Calu3 (cell line): ENCODE measurements at places on chromosomes 5 and 9. TPM values are rescaled to one million over a fixed set of nuclear protein-coding genes. Genes with fewer than 3 reads are reported as not detected.

GRCh38 chr5:52893105-52893504 is 96.0 kb upstream of the ITGA2 start:
- no peaks in the 10 kb centered on the region for H3K36me3 ChIP-seq
- H3K4me1 ChIP-seq, result peaks cover 22% of the 10 kb centered on the region
- H3K4me3 ChIP-seq, result no peak overlapping the region
- no peak for DNase-seq
- no peaks in the 10 kb centered on the region for H3K27me3 ChIP-seq

DNA sequence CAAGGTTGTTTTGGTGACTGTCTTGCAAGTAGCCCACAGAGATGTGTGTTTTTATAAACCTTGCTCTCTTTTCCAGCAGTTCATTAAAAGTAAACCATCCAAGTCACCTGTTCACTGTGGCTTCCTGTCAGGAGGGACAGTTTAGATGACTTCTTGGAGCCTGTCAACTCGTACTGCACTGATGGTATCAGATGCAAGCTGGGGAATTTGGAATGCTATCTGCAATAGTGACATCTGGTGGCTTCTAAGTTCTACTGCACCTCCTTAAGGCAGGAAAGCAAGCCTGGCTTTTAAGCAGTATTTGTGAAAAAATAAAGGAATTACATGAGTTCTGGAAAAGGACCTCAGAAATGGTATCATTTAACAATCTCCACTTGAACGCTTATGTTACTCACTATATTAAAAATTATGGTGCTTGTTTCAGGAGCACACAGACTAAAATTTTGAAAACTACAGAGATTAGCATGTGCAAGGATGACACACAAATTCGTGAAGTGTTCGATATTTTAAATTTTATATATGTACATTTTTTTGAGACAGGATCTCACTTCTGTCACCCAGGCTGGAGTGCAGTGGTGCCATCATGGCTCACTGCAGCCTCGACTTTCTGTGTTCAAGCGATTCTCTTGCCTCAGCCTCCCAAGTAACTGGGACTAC is 164.0 kb downstream of the TTC39B start:
- H3K27me3 ChIP-seq, result peaks cover 14% of the 10 kb centered on the region
- no peak for DNase-seq
- no peak overlapping the region for H3K27ac ChIP-seq
- H3K4me1 ChIP-seq, result no peaks in the 10 kb centered on the region
- no peaks in the 10 kb centered on the region for H3K36me3 ChIP-seq
- H3K4me3 ChIP-seq, result no peak overlapping the region

GRCh38 chr5:6365977-6366590 is 12.3 kb downstream of the MED10 start:
- no peak for DNase-seq
- no peaks in the 10 kb centered on the region for H3K4me1 ChIP-seq
- H3K27ac ChIP-seq, result no peak overlapping the region
- no peaks in the 10 kb centered on the region for H3K27me3 ChIP-seq

GRCh38 chr5:96794757-96795156 is 13.0 kb downstream of the ERAP1 start:
- H3K36me3 ChIP-seq, result peaks cover 66% of the 10 kb centered on the region
- peaks cover 9% of the 10 kb centered on the region for H3K4me1 ChIP-seq
- no peaks in the 10 kb centered on the region for H3K27me3 ChIP-seq
- no peak overlapping the region for H3K4me3 ChIP-seq

DNA sequence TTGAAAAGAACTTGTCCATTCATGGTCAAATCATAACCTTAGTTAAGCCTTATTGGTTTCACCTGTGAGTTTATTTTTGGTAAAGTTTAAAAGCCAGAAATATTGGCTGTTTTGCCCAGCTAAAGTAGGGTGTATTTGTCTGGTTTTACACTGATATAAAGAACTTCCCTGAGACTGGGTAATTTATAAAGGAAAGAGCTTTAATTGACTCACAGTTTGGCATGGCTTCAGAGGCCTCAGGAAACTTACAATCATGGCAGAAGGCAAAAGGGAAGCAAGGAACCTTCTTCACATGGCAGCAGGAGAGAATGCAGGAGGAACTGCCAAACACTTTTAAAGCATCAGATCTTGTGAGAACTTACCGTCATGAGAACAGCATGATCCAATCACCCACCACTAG is 55.3 kb downstream of the JAKMIP2 start:
- DNase-seq, result no peak
- no peaks in the 10 kb centered on the region for H3K27me3 ChIP-seq
- no peaks in the 10 kb centered on the region for H3K36me3 ChIP-seq
- H3K4me1 ChIP-seq, result no peaks in the 10 kb centered on the region

DNA sequence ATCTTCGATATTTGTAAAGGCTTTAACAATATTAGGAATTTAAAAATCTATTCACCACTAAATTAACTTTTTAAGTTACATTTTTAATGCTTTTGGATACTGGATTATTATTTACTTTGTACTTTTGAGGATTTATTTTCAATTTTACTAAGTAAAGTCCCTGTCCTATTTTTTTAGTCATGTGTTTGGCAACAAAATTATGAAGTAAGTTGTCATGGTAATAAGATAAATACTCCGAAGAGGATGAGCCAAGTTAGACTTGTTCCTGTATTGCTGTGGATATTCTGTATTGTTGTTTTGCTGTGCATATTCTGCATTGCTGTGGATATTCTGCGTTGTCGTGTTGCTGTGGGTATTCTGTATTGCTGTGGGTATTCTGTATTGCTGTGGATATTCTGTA is 210.1 kb downstream of the MTRR start:
- H3K27ac ChIP-seq, result no peak overlapping the region
- no peak for DNase-seq
- no peaks in the 10 kb centered on the region for H3K4me1 ChIP-seq
- no peak overlapping the region for H3K4me3 ChIP-seq
- H3K36me3 ChIP-seq, result no peaks in the 10 kb centered on the region

DNA sequence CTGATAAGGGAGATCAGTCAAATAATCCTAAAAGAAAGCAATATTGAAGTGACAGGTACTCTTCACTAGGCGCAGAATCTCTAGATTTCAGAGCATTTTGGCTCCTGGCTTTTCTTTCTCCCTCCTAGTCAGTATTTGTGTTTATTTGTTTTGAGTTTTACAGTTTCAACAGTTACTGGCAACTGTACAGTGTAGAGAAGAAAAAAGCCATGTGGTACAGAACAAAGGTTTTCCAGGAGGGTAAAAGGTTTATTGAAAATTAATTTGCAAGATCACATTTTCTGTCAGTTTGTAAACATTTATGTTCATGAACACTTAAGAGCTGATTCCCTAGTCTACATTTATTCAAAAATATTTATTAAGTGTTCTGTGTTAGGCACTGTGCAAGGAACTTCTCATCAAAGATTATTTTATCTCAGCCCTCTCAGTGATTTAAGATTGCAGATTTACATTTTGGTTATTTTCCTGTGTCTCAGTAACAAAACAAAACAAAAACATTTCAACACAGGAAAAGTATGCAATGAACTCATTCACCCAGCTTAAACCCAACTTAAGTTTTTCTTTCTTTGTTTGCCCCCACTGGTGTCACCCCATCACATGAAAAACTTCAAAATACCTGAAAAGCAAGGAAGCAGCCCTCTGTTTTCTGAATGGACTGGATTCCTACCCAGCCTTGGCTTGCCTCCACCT is 12.9 kb downstream of the MINAR2 start:
- H3K4me1 ChIP-seq, result no peaks in the 10 kb centered on the region
- no peak overlapping the region for H3K4me3 ChIP-seq
- H3K27ac ChIP-seq, result no peak overlapping the region
- H3K27me3 ChIP-seq, result no peaks in the 10 kb centered on the region
- no peaks in the 10 kb centered on the region for H3K36me3 ChIP-seq
- no peak for DNase-seq

- H3K36me3 ChIP-seq, result no peaks in the 10 kb centered on the region
- H3K27ac ChIP-seq, result no peak overlapping the region
- no peaks in the 10 kb centered on the region for H3K27me3 ChIP-seq
- no peak overlapping the region for H3K4me3 ChIP-seq
These were observed 420.8 kb upstream of the BRINP1 start for GRCh38 chr9:119789987-119790386.

- peaks cover 70% of the 10 kb centered on the region for H3K27me3 ChIP-seq
- no peaks in the 10 kb centered on the region for H3K4me1 ChIP-seq
- no peak overlapping the region for H3K27ac ChIP-seq
- no peak overlapping the region for H3K4me3 ChIP-seq
- DNase-seq, result no peak
- no peaks in the 10 kb centered on the region for H3K36me3 ChIP-seq
These were observed 23.0 kb upstream of the NSG2 start for GRCh38 chr5:174022384-174023095.

DNA sequence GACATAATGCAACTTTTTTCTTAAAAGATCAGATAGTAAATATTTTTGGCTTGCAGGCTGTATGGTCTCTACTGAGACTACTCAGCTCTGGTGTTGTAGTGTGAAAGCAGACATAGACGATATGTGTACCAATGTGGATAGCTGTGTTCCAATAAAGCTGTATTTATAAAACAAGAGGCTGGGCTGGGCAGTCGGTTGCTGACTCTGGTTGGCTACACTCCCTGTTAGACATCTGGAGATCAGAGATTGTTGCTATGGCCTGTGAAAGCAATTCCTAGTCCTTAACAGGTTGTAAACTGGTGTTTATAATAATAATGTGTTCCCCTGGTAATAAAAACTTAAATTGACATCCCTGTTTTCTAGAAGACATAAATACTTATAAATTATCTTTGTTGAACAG is 24.4 kb upstream of the SCAMP1 start:
- no peaks in the 10 kb centered on the region for H3K36me3 ChIP-seq
- no peak overlapping the region for H3K27ac ChIP-seq
- no peak for DNase-seq
- H3K4me3 ChIP-seq, result no peak overlapping the region
- peaks cover 9% of the 10 kb centered on the region for H3K4me1 ChIP-seq

DNA sequence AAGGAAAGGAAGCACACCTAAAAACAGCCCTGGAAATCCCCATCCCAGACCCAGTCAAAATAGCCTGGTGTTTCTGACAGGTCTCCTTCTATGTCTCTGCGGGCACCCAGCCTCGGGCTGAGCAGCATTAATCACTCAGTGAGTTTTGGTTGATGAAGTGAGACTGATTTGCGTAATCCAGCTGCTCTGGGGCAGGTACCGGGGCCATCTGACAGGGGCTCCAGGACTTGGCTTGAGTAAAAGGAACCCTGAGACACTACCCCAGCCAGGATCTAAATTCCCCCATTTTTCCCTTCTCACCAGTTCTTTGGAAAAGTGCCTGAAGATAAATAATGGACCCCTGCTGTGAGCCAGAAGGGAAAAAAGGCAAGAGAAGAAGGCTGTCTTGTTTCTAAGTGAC is 596 bp downstream of the SLC28A3 start:
- peak; percentile 43 for DNase-seq
- peak overlapping the region; percentile 64 for H3K4me3 ChIP-seq
- peaks cover 11% of the 10 kb centered on the region for H3K36me3 ChIP-seq
- H3K27me3 ChIP-seq, result no peaks in the 10 kb centered on the region
- peak overlapping the region; percentile 52 for H3K27ac ChIP-seq

DNA sequence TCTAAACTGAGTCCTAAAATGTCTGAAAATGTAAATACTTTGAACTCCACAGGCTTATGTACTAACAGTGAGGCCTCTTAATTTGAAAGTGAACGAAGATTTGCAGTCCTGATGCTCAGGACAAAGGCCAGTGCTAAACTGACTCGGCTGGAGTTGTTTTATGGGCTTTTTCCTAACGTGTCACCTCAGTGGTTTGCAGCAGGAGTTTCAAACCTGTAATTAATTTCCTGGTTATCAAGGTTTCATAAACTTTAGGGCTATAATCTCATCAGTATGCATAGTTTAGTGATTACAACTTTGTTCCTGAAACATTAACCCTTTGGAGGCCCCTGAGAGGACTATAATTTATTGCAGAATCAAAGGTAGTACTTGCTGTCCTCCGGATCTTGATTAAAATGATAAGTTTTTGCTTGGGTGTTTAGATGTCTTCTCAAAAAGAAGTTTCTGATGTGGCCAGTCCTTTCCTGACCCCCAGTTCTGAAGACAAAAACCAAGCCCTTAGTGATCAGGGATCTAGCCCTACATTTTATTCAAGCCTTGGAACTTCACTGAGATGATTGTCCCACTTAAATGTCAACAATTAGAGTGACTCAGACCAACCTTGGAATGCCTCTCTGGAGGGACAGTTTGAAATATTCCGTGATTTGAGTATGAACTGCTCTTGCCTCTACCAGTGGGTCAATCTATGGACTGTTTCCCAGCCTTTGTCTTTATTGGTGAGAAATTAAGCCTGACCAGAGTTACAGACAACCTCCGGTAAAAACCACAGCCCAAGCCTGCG is 11.1 kb upstream of the S100Z start:
- H3K4me3 ChIP-seq, result peak overlapping the region; percentile 33
- H3K4me1 ChIP-seq, result peaks cover 46% of the 10 kb centered on the region
- H3K36me3 ChIP-seq, result peaks cover 50% of the 10 kb centered on the region
- DNase-seq, result peak; percentile 58

- peak overlapping the region; percentile 69 for H3K27ac ChIP-seq
- H3K4me1 ChIP-seq, result peaks cover 87% of the 10 kb centered on the region
- peak overlapping the region; percentile 40 for H3K4me3 ChIP-seq
These were observed 26.4 kb downstream of the ARHGEF28 start for GRCh38 chr5:73652391-73652790.

- no peaks in the 10 kb centered on the region for H3K4me1 ChIP-seq
- no peaks in the 10 kb centered on the region for H3K36me3 ChIP-seq
- peaks cover 94% of the 10 kb centered on the region for H3K27me3 ChIP-seq
These were observed 7.2 kb upstream of the SFXN1 start for GRCh38 chr5:175471196-175471595.

DNA sequence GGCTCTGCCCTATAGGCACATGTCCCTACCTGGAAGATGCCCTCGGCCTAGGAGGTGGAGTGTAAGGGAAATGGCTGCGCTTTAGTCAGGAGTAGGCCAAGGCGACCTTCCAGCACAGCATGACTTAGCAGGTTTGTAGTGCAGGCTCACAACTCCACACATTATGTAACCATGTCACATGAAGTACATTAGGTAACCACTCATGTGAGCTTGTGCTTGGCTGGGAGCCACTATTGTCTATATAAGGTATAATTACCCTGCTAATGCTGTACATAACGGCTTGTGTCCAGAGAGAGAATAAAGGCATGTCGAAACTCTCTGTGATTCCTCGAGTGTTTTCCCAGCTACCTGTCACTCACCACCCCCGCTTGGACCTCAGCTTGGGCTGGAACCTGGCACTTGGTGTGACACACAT is 74.9 kb downstream of the CAMK4 start:
- no peaks in the 10 kb centered on the region for H3K36me3 ChIP-seq
- no peaks in the 10 kb centered on the region for H3K4me1 ChIP-seq
- H3K27ac ChIP-seq, result no peak overlapping the region
- no peak for DNase-seq
- no peaks in the 10 kb centered on the region for H3K27me3 ChIP-seq

SLU7 gene
- 62.8 and 71.2 TPM in 2 replicates for total RNA-seq

C1QTNF3 gene
- 1.5 and 2.1 TPM in 2 replicates for total RNA-seq

IARS1 gene
- 130 TPM in 2 replicates for total RNA-seq

MEF2C gene
- 6.1 and 6.5 TPM in 2 replicates for total RNA-seq

MYOT gene
- not detected in 2 replicates for total RNA-seq
